A549 treated with CORT108297 at 1 μM for 4 hours (cell line): ENCODE measurements at places on chromosomes 4 and X. TPM values are rescaled to one million over a fixed set of nuclear protein-coding genes. Genes with fewer than 3 reads are reported as not detected.

KIT gene
- not detected in 5 replicates for total RNA-seq

CENPU gene
- total RNA-seq, result 20.9 to 26.5 TPM (median 21.5 TPM) in 5 replicates

MID2 gene
- 5.5 to 8.6 TPM (median 7.3 TPM) in 5 replicates for total RNA-seq

ZNF518B gene
- 2.8 to 4.0 TPM (median 3.4 TPM) in 5 replicates for total RNA-seq

ESX1 gene
- 0.06 to 0.12 TPM in 2 of 5 replicates, not detected in the others for total RNA-seq

CYSLTR1 gene
- not detected in 5 replicates for total RNA-seq

CXCL8 gene
- 5.9 to 27.4 TPM (median 13.4 TPM) in 5 replicates for total RNA-seq

ACSL1 gene
- 13.0 to 16.4 TPM (median 13.7 TPM) in 5 replicates for total RNA-seq

MFAP3L gene
- 4.1 to 5.4 TPM (median 4.5 TPM) in 5 replicates for total RNA-seq

RNF113A gene
- total RNA-seq, result 27.8 to 33.8 TPM (median 30.2 TPM) in 5 replicates

NUP62CL gene
- total RNA-seq, result 13.2 to 17.3 TPM (median 14.8 TPM) in 5 replicates

ZDHHC15 gene
- not detected in 5 replicates for total RNA-seq

BGN gene
- not detected in 5 replicates for total RNA-seq

GYPB gene
- total RNA-seq, result not detected in 5 replicates

CTSO gene
- 0.74 to 1.2 TPM (median 0.96 TPM) in 5 replicates for total RNA-seq

ADH7 gene
- not detected in 5 replicates for total RNA-seq
